Effector CD4-positive, alpha-beta T cell (primary cell): ENCODE measurements at places on chromosomes 12 and 14.

- DNase-seq: no peak
Measured at GRCh38 chr12:127685931-127686330, 581.0 kb upstream of the TMEM132C start.

DNA sequence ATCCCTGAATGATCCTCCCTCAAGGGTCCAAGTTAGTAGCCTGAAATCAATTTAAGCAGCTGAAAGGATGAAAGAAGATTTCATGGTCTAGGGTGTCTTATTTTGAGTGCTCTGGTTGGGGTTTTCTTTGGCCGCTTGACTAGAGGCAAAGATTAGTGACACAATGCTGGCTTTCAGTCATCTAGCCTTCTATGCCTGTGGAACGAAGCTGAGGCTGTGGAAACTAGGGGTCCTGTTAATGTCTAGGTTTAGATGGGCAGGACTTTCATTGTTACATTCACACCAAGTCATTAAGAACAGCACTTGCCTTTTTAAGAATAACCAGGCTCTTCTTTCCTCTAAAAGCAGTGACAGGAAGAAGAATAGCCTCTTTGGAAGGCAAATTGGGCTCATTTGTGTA lies 253.8 kb upstream of the E2F7 start:
- no peak for DNase-seq

GRCh38 chr12:68559984-68560850 lies 50.5 kb upstream of the RAP1B start:
- DNase-seq: no peak

DNA sequence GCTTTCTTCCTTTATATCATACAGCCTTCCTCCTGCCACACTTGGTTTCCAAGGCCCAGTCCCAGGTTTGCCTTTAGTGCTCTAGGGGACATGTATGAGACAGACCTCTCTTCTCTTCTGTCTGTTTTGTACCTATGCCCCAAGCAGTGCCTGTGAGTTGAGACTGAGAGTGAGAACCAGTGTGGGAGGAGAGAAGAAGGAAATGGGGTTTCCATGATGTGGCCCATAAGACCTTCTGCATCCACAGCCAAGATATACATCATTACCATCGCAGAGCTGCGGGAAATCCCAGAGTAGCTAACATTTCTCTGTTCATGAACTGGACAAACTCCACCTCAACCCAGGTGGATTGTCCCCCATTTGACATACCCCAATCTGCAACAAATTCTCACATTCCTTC lies 2.8 kb downstream of the TESPA1 start:
- no peak for DNase-seq

DNA sequence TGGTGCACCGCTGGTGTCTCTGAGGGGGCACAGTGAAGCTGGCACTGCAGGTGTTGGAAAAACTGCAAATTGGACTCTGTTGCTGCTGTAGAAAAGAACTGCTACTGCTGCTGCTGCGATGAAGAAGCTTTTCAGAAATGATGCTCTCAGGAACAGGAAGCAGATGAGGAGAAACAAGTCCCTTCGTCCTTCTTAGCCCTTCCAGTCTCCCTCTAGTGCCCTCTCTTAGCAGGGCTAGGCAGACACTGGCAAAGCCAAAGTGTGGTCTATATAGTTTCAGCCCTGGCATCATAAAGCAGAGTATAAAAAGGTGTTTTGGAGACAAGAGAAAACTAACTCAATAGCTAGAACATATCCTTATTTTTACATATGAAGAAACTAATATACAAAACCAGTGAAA lies 174.5 kb downstream of the MYRFL start:
- no peak for DNase-seq

DNA sequence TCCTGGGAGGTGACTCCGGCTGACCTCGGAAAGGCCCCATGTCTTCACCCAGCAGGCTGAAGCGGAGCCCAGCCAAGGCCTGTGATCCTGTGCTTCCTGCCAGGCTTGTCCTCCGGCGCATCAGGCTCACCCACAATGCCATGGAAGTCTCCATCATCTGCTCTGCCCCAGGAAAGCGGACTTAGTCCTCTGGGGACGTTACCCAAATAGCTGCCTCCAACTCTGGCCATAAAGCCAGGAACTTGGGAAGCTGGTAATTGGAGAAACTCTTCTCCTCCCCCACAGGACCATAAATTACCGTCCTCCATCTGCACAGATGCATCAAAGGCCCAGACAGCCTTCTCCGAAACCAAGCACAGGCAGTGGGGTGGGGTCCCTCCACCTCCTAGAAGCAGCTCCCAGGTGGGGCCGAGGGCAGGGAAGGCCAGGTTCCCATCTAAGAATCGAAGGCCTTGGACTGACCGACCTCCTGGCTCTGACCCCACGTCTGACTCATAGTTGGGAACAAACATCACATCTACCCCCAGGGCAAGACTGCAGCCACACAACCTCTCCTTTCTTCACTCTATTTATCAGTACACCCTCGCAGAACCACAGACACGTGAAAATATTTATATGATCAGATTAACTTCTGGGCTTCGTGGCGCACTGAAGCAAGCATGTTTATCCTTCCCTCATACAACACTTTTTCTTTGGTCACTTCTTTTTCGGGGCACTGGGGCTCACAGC lies 56.4 kb downstream of the PITPNM2 start:
- no peak for DNase-seq

GRCh38 chr12:7934091-7934888 lies 1.7 kb downstream of the SLC2A3 start:
- DNase-seq: no peak

GRCh38 chr12:109296431-109296830 lies 12.7 kb downstream of the FOXN4 start:
- DNase-seq: no peak

GRCh38 chr12:6953442-6954315 lies 2.5 kb downstream of the PTPN6 start:
- peak; percentile 71 for DNase-seq

DNA sequence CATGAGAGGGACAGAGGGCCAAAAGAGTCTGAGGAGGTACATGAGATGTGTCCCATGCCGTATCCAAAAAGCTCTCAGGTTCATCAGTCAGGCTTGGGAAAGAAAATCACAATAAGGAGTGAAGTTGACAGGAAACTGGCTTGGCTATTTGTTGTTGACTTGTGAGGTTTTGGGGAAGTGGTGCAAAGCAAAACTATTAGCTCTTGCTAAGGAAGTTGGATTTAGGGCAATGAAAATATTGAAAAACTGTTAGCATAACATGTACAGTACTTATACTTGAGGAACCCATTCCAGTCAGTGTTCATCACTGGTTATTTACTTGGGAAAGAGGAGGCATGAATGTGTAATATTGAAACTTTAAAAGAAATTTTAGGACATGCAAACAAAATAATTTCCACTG lies 145.9 kb downstream of the DUSP6 start:
- DNase-seq: no peak

DNA sequence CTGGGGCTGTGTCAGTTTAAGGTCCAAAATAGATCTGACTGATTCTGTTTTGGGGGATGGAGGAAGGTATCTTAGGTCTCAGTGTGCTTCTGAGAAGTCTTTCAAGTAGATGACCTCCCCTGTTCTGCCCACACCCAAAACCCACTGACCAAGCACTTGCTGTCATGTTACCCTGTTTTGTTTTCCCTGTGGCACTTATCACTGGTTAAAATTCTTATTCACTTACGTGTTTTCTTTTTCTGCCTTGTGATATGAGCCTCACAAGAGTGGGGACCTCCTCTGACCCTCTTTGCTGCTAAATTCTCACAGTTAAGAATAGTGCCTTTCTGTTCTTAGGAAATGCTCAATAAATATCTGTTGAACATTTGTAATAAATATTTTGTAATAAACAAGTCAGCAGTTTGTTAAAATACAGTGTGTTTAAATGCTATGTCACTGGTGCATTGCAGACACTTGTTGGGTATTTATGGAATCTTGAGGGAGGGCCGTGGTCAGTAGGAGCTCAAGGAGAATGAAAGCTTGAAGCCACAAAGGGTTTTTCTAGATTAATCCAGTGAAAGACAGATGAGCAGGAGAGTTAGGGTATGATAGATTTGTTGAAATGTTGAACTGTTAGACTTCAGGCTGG lies 20.9 kb downstream of the PLEKHA5 start:
- no peak for DNase-seq

GRCh38 chr14:39229222-39229543 lies 4.5 kb upstream of the MIA2 start:
- DNase-seq: peak; percentile 13

DNA sequence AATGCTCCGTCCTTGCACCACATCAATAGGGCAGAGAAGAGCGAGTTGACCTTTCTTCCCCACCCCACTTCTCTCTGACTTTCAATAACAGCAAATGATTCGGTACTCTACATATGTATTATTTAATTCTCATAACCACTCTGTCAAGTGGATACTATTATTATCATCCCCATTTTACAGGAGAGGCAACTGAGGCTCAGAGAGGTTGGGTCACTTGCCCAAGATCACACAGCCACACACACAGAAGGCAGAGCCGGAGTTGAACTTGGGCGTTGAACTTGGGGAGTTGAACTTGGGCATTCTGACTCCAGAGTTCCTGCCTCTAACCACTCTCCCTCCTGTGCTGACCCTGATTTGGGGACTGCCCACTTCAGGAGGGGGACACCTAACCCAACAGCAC lies 659 bp downstream of the MYL2 start:
- DNase-seq: no peak

GRCh38 chr12:89346741-89347324 lies 5.5 kb downstream of the DUSP6 start:
- DNase-seq: no peak

GRCh38 chr12:92070864-92071445 lies 74.7 kb downstream of the BTG1 start:
- DNase-seq: no peak

GRCh38 chr12:49012739-49013138 lies 5.8 kb downstream of the PRKAG1 start:
- DNase-seq: no peak

DNA sequence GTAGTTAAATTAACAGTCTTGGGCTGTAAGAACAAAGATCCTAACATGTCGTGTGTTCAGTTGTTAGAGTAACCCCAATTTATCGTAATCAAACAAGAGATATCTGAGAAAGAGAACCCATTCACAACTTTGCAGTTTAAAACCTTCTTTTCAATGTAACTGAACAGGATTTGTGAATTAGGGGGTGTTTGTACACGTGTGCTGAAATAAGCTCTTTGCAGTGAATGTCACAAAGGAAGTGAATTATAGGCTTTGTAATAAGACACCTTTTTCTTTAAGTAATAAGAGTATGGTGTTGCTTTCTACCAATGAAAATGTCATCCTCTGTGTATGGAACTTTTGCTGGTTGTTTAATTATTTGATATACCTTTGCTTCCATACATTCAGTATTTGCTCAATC lies 114.0 kb downstream of the ALX1 start:
- no peak for DNase-seq

GRCh38 chr12:27297566-27297965 lies 35.1 kb upstream of the BMAL2 start:
- no peak for DNase-seq

- DNase-seq: no peak
Measured at GRCh38 chr14:93028724-93029076, 87.0 kb downstream of the ITPK1 start.

DNA sequence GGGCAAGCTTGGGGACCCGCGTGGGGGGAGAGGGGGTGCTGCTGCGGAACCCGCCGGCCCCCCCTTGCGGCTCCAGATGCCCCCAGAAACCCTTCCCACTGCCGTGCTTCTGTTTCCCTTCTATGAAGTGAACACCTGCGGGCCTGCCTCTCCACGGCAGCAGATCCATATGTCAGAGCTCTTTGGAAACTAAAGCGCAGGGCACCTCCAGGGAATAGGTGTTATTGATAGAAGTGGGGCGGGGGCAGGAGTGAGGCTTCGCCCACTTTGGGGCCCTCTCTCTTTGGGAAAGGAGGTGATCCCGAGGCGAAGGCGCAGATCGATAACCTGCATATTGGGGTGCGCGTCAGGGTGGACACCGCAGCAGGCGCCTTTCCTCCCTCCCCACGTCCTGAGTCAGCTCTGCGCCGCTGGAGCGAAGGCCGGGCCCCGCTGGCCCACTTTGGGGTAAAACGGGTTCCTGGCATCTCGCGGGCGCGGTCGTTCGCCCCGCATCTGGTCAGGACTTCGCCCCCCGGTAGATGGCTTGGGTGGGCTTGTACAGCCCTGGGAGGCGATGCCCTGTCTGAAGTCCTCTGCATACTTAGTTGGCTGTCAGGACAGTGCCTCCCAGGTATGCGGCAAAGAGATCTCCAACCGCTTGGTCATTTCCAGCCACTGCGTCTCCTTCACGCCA lies 524 bp downstream of the KMT5A start:
- DNase-seq: peak; percentile 13

- no peak for DNase-seq
Measured at GRCh38 chr12:108722992-108723766, 8.1 kb downstream of the CORO1C start.

DNA sequence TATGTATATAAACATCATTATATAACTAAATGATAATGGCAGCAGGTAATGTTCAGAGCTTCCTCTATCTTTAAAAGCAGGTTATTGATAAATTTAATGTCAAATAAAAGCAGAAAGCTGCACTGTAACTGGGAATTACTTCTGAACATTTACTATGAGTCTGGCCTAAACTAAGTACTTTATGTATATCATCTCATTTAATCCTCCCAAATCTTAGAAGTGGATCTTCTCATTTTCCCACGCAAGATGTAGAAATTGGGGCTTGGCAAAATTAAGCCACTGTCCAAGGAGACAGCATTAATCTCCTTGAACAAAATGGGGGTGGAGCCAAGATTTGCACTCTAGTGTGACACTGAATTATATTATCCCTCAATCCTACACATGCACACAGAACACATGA lies 5.7 kb downstream of the NIN start:
- DNase-seq: no peak

DNA sequence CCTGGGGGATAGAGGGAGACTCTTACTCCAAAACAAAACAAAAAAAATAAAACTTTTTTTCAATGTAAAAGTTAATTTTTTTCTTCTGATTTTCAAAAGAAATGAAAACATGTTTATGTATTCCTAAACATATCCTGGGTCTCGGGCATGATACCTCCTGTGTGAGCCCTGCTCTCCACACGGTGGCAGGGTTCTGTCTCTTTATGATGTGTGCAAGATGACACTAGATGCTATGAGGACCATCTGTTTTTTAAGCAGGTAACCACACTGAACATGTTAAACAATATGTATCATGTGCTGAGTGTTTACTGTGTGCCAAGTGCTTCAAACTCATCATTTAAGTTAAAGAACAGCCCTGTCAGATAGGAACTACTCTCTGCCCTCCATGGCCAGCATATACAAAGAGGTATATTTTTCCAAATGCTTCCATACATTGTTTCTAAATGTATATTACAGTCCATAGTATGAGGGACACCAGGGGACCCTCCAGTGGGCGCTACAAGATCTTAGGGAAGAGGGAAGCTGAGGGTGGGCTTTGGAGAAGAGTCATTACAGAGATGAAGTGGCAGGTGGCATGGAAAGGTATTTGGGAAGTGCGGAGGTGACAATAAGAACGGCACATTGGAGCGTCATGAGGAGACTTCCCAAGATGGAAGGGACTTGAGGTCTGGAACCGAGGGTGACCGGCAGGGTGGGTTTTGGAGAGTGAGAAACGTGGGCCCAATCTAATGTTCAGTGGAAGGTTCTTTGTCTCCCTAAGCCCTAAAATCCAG lies 28.5 kb downstream of the FOS start:
- no peak for DNase-seq
